ENCODE measurements at places on chromosomes 6 and 20.

- no peak for DNase-seq
Measured at GRCh38 chr6:137728386-137729349, 138.4 kb upstream of the TNFAIP3 start.

- DNase-seq = no peak
Measured at GRCh38 chr20:36824142-36824940, 50.8 kb upstream of the DSN1 start.

DNA sequence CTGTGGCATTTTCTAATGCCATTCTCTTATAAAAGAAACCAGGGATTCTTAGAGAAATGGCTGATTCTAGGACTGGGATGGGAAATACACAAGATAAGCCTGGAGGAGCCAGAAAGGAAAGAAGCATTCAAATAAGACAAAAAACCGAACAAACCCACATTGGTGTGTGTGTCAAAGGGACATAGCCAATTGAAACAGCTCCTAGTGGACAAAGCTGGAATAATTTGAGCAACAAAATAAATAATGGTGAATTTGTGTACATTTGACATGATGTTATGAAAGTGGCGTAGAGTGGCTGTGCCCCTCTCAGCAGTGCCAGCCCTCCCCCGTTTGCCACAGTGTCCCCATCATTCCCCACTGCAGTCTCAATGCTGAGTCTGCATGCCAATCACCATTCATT lies 55.5 kb downstream of the B3GAT2 start:
- DNase-seq = no peak

- no peak for DNase-seq
Measured at GRCh38 chr6:14501240-14501639, 383.7 kb downstream of the CD83 start.

DNA sequence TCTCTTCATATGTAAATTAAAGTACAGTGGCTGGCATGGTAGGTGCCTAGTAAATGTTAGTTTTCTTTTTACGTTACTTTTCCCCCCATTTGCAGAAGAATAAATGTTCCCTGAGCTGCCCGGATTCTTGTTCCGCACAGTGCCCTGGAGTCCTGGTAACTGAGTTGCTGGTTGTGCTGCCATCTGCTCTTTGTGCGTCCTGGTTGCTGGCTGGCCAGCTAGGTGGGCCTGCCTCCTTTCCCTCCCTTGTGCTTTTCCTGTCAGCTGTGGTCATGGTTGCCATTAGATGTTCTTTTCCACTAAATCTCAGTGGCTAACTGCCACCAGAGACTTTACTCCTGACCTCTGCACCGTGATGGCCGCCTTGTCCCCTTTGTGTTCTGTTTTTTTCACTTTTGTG lies 28.6 kb downstream of the CEP43 start:
- no peak for DNase-seq

DNA sequence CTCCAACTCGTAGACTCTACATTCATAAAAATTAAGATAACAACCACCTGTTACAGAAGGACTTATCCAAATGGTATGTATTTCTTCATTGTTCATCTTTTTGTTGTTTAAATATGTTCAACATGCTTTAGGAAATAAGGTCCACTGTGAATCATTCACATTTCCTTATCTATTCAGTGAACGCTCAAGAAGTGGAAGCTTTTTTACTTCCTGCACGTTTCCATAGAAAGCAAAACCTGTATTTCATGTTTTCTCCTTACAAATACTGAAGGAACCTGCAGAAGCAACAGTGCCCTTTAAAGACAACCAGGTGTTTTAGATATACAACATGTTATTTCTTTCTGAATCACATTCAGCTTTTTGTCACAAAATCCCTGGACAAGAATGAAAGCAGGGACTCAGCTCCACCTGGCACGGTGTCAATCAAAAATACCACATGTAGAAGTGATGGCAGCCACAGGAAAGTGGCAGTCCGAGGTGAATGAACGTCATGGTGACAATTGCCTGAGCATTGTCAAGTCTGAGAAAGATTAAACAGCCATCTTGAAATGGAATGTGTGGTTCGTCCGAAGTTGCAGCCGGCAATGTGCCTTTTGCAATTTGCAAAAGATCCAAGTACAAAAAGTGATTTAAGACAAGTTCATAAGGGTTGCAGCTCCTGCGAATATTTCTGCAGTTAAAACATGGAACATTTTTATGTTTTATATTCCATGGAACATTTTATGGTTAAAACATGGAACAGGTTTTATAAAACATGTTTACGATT lies 66.7 kb upstream of the RIPOR2 start:
- peak; percentile 9 for DNase-seq

- DNase-seq = no peak
Measured at GRCh38 chr6:84512391-84512790, 252.0 kb downstream of the TBX18 start.

DNA sequence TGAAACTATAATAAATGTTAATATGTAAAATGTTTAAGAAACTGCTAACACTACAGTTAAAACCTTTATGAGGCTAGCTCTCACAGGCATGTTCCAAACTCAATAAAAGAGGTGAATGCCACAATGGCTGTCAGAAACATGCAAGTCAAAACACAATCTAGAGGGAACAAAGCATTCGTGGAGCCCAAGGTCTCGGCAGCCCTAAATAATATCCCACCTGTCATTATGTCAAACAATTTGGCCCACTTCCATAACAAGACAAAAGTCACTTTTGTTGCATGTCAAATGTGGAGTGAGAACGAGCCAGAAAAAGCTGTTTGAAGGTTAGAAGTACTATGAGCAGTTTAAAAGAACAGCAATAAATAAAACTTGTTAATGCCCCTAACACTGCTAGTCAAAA lies 181.9 kb downstream of the GMDS start:
- no peak for DNase-seq

DNA sequence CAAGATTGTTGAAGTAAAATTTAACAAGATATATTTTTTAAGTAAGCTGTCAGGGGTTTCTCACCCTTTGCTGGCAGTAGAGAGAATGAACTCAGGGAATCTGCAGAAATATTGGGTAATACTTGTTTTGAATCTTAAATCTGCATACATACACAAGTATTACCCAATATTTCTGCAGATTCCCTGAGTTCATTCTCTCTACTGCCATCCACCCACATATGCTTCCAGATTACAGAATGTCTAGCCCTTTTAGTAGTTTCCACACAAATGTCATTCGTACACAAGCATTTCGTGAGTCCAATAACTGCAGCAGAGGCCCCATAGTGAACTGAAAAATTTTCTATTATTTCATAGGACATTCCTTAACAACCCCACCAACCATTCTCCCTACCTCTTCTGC lies 69.6 kb upstream of the TNFRSF21 start:
- DNase-seq = no peak

GRCh38 chr6:145315982-145316600 lies 419.2 kb downstream of the EPM2A start:
- DNase-seq = no peak

DNA sequence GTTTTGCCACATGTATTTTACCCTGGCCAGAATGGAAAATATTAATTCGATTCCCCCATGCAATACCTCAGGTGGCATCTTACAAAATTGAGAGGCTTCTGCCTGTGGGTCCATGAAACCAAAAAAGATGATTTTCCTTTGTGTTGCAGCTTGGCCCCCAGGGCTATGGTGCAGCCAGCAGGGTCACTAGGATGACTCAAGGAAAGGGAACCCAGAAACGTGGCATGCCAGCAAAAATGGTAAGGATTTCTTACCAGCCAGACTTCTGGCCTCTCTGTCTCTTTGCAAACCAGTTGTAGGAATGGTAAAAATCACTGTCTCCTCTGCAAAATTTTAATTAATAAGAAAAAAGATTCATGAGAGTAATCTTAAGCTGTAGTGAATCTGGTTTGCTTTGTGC lies 11.6 kb upstream of the TAAR9 start:
- DNase-seq = no peak
